ENCODE measurements at places on chromosomes 2 and 18. TPM values are rescaled to one million over a fixed set of nuclear protein-coding genes. Genes with fewer than 3 reads are reported as not detected.
A peak's percentile ranks its signal among the peaks of the same experiment; 100 is the strongest.

GRCh38 chr2:32522770-32523169, 105.1 kb upstream of the TTC27 start:
- DNase-seq = no peak
- no peaks in the 10 kb centered on the region for H3K4me1 ChIP-seq
- no peak overlapping the region for H3K4me3 ChIP-seq
- no peak overlapping the region for H3K27ac ChIP-seq
- peaks cover 76% of the 10 kb centered on the region for H3K36me3 ChIP-seq

DNA sequence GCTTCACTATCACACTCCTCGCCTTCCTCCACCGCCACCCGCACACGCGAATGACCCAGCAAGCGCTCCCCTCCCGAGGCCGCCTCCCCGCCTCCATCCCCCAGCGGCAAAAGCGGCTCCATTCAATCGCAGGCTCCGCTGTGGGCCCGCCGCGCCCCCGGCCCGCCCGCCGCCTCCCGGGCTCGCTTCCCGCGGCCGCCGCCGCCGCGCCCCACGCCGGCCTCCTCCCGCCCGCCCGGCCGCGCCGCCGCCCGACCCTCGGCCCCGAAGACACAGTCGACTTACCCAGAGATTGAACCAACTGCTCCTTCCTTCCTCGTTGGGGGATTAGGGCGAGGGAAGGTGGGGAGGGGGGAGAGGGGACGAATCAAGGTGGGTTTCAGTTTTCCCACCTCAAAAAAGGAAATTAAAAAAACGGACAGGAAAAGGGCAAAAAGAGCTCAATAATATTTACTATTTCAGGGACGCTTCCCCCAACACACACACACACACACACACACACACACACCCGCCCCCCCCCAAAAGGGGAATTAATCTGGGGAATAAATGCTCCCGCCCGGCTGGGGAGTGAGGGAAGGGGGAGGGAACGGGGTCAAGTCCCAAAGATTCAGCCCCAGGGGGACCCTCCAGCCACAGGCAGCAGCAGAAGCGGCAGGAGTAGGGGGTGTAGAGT, 743 bp downstream of the XPO1 start:
- H3K27ac ChIP-seq = peak overlapping the region; percentile 96
- H3K4me1 ChIP-seq = peaks cover 48% of the 10 kb centered on the region
- peak; percentile 39 for DNase-seq
- peak overlapping the region; percentile 81 for H3K4me3 ChIP-seq
- H3K36me3 ChIP-seq = no peaks in the 10 kb centered on the region

DNA sequence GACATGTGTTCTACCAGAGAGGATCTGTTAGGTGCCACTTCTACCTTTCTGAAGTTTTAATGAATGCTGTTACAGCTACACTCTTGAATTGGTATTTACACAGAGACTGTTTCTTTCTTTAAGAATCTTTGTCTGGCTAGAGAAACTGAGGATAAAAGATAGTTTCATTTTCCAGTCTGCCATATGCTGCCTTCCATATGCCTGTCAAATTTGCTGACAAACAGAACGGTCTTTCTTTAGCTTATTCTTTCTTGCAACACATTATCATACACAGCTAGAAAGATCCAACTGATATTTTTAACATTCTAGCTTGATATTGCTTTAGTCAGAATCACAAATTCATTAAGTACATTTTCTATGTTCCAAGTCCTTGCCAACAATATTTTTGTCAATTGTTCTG, 409.8 kb upstream of the CELF4 start:
- no peaks in the 10 kb centered on the region for H3K4me1 ChIP-seq
- H3K36me3 ChIP-seq = no peaks in the 10 kb centered on the region
- no peak for DNase-seq
- no peaks in the 10 kb centered on the region for H3K27me3 ChIP-seq

The SLC9A2 gene
- 0.25 TPM for total RNA-seq

The ANKRD29 gene
- total RNA-seq = 9.2 TPM

Data from left ventricle myocardium inferior (tissue), 1 donor.